ENCODE measurements at places on chromosomes 11 and 22.

- DNase-seq = no peak
These were observed 141.0 kb downstream of the SLC17A6 start for GRCh38 chr11:22479208-22479607.

DNA sequence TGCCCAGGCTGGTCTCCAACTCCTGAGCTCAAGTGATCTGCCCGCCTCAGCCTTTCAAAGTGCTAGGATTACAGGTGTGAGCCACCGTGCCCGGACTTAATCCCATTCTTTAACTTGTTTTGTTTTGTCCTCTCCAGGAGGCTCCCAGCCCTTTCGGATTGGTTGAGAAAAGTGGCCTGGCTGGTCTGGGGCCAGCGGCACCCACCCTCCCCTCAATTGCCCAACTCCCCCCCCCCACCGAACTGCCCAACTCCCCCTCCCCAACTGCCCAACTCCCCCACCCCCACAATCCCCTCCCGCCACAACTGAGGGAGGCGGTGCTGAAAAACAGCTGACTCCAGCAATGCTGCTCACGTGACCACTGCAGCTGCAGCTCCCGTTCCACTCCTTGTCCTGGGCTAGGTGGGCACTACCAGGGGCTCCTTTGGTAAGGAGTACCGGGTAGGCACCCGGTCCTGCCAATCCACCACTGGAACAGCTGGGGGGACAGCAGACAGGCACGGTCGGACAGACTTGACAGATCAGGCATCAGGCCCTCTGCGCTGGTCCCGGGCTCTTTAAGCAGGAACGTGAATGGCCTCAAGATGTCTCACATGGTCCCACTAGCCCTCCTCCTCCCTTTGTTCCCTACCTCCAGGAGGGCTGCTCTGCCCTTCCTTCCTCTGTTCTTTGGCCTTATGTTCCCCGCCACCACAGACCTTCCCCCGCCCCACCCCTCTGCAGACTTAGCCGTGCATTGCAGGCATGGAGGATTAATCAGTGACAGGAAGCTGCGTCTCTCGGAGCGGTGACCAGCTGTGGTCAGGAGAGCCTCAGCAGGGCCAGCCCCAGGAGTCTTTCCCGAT is at the start of gene TCN2:
Gene TCN2 (plus strand): TSS at position 720 of the 845 bp plus-strand sequence. CDS start 158 bp downstream, outside the sequence.
- peak; percentile 58 for DNase-seq

- peak; percentile 78 for DNase-seq
These were observed 45.7 kb downstream of the TRIOBP start for GRCh38 chr22:37742376-37743171.

DNA sequence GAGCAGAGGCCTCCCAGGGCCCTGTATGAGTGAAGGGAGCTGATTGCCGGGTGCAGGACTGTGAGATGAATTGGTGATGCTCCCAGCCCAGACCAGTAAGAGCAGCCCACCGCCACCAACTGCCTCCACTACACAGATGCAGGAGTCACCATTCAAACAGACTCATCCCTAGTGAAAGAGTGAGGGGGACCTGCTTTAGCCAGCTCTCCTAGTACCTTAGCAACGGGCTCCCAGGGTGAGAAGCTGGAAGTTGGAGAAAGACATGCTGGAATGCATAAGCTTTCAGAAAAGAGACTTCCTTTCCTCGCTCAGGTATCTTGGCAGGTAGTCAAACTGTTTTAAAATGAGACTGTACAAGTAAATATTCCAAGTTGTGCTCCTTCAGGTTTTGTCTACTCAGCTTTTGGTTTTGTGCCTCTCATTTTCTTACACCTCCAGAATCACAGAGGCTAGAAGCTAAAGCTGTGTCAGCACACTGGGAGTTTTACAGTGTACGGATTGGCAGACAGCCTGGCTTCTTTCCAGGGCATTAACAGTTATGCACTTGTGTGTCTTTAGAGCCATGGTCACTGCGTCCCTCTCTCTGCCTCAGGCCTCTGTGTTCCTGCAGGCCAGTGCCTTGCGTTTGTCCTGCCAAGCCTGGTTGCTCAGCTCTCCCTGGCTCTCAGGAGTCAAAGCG is 146.2 kb downstream of the ATXN10 start:
- no peak for DNase-seq

- DNase-seq = no peak
These were observed 1.9 kb upstream of the DBX1 start for GRCh38 chr11:20161923-20162744.

DNA sequence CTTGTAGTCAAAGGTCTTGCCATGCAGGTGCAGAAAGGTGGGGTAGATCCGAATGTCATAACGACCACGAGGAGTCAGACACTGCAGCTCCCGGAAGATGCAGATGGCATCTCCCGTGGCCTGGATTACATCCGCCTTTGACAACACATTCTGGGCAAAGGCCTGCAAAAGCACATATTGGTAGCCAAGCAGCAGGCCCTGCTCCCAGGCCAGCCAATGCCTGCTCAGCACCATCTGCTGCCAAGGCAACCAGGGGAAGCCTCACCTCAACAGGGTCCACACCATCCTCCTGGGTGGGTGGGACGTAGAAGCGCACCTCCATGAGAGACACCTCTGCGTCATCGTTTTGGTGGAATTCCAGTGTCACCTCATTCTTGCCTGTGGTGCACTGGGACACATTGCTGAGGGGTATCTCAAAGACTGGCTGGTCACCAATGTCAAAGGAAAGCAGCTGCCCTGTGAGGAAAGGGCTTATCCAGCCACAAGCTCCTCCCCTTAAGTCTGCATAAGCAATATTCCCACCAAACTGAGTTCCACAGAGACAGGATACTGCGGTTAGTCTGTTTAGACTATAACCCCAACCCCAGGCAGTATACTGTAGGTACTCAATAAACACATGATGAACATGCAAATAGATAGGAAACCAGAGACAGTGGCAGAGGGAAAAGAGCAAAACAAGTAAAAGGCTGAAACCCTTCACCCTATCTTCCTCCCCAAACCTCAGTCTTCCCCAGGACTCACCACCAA is 2.8 kb downstream of the SSRP1 start:
- no peak for DNase-seq

- DNase-seq = no peak
These were observed 1.6 kb upstream of the P2RY2 start for GRCh38 chr11:73216465-73216864.
